Stimulated activated CD8-positive, alpha-beta memory T cell treated with anti-CD3 and anti-CD28 coated beads, Interleukin-2, amount 100 ng/mL, for 1 hour (primary cell): ENCODE measurements at places on chromosomes 1 and 21.

DNA sequence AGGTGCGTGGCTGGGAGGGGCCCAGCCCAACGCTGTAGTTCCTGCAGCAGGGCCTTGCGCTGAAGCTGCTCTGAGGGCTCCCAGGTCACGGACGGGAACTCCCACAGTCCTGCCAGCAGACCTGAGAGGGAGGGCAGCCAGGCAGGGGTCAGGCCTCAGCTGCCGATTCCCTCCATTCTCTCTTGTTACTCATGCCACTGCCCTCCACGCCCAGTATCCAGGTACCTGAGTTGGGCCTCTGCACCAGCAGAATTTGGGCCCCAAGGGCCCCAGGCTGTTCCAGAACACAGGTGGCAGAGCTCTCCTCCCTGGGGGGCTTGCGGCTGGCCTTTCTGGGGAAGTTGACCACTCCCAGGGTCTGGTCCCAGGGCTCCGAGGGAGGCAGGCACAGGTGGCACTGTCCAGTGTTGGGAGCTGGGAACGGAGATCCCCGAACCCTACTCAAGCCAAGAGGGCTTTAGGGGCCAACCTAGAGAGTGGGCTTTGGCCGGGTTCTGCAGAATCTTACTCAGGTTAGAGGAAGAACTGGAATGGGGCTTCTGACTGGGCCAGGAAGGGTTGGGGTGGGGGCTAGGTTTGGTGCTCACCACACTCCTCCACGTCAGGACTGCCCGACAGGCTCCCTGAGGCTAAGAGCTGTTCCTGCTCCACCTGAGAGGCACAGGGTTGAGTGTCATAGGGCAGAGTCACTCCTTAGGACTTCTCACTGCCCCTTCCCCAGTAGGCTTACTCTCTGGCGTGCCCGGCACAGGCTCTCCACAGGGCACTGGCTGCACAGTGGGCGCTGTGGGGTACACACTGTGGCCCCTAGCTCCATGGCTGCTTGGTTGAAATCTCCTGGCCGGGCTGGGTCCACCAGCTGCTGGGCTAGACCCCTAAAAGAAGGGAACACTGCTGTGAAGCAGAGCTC lies 5.0 kb downstream of the HPDL start:
- no peak for DNase-seq

- DNase-seq, result no peak
Measured at GRCh38 chr1:232170909-232171308, 459.0 kb downstream of the SIPA1L2 start.

GRCh38 chr1:221612047-221612777 lies 129.7 kb downstream of the DUSP10 start:
- no peak for DNase-seq

DNA sequence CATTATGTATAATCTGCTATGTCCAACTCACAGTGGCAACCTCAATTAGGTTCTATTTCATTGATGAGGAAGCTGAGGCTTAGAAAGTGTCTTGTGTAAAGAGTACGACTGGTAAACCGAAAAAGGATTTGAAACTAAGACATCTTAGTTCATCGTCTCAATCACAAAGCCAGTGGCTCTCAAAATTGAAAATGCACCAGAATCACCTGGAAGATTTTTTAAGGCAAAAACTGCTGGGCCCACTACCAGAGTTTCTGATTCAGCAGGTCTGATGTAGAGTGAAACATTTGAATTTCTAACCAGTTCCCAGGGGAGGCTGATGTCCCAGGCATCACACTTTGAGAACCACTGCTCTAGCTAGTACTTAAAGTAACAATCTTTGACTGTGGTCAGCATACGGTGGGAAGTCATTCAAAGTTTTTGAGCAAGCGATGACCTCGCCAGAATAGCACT lies 5.2 kb upstream of the LRRC53 start:
- no peak for DNase-seq

- DNase-seq, result no peak
Measured at GRCh38 chr21:39874206-39874605, 7.0 kb downstream of the PCP4 start.

- no peak for DNase-seq
Measured at GRCh38 chr1:6412896-6413295, 6.8 kb downstream of the HES2 start.

DNA sequence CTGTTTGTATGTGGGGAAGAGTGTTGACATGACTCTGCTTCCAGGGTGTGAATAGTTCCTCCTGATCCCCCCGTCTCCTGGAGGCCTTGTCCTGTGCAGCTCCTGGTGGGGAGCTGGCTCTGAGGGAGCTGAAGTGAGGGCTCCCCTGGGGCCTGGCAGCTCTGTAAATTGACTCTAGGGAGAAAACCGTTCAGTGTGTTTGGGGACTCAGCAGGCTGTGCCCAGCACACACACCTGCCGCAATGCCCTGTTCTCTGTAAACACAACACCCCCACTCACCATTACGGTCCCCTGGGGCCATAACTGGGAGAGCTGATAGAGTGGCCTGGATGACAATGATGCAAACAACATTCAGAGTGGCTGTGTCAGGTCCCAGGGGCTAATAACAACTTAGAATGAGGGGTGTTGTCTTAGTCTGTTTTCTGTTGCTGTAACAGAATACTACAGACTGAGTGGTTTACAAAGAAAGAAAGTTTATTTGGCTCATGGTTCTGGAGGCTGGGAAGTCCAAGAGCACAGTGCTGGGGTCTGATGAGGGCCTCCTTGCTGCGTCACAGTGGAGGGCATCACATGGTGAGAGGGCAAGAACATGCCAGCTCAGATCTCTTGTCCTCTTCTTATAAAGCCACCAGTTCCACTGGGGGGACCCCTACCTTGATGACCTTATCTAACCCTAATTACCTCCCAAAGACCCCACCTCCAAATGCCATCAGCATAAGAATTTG lies 15.3 kb downstream of the ADORA1 start:
- DNase-seq, result no peak

DNA sequence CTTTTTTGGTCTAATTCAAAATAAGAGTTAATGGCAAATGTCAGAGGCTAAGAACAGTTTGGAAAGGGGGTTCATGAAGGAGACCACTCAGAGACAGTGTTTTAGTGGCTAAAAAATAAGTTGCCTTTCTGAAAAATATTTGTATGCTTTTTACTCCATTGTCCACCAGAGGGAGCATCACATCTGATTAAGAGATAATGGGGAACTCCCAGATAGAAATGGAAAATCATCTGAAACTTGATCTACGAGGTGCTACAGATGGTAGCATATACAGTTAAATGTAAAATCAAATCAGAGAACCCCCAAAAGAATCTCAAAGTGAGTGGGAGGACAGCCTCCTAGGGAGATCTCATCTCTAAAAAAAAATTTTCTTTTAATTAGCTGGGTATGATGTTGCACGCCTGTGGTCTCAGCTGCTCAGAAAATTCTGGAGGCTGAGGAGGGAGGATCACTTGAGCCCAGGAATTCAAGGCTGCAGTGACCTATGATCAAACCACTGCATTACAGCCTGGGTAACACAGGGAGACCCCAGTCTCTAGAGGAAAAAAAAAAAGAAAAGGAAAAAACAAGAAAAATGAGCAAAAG lies 9.7 kb downstream of the SMYD3 start:
- DNase-seq, result no peak

GRCh38 chr1:207040181-207040533 lies 7.6 kb upstream of the C1orf116 start:
- no peak for DNase-seq

GRCh38 chr1:63537006-63537405 lies 13.7 kb downstream of the EFCAB7 start:
- no peak for DNase-seq

- DNase-seq, result no peak
Measured at GRCh38 chr1:202589190-202589930, 120.9 kb downstream of the SYT2 start.

- DNase-seq, result no peak
Measured at GRCh38 chr1:31748365-31748764, 15.8 kb downstream of the ADGRB2 start.

DNA sequence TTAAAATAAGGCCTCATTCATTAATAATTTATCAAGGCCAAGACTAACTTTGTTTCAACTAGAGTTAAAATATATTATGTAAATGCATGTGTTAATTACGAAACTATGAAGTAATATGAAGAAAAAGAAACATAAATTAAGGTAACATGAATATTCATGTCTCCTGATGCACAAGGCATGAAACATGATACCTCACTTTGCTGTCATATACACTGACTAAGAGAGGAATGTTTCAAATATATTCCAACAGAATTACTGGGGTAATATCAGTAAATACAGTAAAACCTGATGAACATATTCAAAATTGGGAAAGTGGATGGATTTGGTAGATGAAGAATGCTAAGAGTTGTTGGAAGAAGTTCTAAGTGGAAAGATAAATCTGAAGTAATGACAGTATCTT lies 274.6 kb downstream of the LRRC7 start:
- no peak for DNase-seq

DNA sequence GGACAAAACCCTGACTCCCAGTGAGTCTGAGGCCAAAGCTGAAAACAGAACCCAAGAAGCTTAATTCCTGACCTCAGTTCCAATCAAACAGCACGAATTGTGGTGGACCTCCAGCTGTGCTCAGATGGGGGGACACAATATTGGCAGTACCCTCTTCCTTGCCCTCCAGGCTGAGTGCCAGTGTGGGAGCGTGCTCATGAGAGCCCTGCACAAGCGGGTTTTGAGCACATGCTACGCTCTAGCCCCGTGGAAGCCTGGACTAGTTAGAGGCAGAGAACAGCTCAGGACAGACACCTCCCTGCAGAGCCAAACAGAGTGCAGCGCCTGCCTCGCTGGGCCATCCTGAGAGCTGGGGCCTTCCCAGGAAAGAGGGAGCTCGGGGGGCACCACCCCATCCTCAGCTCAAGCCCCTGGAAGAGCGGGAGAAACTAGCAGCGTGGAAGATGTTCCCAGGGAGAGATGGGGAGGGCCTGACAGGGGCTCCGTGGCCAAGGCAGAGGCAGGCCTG lies 2.8 kb upstream of the SLC25A34 start:
- no peak for DNase-seq

- no peak for DNase-seq
Measured at GRCh38 chr1:201964261-201964660, 9.0 kb downstream of the TIMM17A start.
